ENCODE measurements at places on chromosomes 5 and 9.

GRCh38 chr9:37727013-37727412 is 26.6 kb upstream of the TRMT10B start:
- no peak for DNase-seq

DNA sequence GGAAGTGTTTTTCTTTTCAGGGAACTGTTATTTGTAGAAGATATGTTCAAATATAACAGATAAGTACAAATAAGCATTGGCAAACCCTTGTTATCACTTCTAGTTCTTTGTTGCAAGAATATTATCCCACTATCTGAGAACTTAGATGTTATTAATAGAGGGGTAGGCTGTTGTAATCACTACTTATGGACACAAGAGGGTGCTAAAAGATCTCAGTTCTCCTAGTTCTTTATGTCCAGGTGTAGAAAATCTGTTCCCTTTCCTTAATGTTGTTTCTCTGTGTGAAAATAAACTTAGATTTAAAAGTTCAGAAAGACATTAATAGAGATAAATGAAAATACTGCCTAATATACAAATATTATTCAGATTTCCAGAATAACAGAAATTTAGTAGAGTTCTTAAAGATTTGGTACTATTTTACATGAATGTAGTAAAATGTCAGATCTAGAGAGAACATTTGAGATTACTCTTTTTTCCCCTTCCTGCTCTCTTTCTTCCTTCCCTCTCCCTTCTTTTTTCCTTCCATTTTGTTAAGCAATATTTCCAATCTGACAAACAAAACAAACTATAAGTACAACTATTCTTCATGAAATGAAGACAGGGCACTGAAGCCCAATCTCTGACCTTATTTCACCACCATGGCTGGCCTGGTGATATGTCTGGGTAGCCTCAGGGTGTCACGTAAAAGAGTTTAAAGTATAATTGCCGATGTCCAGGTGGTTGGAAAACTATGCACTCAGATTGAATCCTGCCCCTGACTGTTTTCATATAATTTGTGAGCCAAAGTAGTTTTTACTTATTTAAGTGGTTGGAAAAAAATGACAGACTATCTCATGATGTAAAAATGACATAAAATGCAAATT is 43.6 kb upstream of the C5orf46 start:
- peak; percentile 33 for DNase-seq

DNA sequence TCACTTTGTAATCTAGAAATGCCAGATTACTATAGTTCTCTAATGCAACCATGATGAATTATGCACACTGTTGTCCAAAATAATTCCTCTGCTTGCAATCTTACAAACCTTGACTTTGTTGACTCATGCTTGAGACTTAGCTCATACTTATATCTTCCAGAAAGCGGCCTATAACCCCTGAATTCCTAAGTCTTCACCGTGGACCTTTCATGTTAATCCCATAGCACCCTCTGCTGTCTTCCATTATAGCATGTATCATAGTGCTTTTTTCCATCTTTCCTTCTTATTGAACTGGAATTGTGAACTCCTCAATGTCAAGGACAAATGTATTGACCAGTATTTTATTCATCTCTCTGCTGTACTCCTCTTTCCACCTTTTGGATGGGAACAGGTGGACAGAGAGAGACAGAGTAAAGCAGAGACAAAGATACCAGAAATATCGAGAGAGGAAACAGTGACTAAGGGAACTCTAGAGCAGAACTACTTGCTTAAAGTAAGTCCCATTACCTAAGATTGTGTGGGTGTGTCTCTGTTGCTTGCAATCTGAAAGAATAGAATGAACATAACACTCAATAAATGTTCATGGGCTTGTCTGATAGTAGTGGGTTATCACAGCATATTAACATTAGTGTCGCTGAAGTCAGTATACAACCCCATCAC is 110.0 kb downstream of the LURAP1L start:
- peak; percentile 40 for DNase-seq

- DNase-seq: no peak
Observed at GRCh38 chr5:172075656-172076055, 69.2 kb upstream of the FBXW11 start.

DNA sequence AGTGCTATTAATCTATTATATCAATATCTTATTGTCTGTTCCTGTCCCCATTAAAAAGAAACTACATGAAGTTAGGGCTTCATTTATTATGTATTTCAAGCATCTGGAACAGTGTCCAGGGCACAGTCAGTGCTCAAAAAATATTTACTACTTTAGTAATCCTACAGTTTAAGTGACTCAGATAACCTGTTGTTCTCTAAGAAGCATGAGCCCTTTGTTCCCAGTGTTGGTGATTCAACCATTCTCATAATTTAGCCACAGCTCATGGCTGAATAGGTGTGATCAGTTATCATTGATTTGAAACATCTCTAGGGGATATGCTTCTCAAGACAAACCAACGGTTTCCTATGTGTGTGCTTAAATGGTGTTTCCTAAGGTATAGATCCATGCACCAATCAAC is 292.7 kb downstream of the TMEM167A start:
- DNase-seq: no peak

DNA sequence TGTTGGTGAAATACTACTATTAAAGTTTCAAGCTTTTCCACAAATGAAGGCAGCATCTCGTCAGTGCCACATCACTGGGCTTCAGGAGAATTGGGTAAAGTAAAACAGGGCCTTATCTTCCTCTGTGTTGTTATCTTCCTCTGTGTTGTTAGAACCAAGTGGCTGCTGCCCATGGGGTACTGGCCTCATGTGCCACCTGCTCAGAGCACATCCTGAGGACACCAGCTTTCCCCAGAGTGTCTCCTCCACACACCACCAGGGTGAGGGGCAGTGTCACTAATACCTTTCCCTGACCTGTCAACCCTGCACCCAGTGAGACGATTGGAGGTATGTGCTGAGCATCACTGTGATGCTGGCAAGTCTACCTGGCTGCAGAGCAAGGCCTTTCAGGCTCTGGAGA is 499.9 kb downstream of the SEMA5A start:
- DNase-seq: no peak

- DNase-seq: no peak
Observed at GRCh38 chr5:175797521-175798038, 73.8 kb upstream of the CPLX2 start.

GRCh38 chr9:15377625-15378540 is 44.8 kb upstream of the SNAPC3 start:
- DNase-seq: peak; percentile 23

Measured in AG20443 (cell line).